Stimulated activated CD8-positive, alpha-beta memory T cell treated with anti-CD3 and anti-CD28 coated beads, Interleukin-7, amount 100 ng/mL, for 1 hour (primary cell): ENCODE measurements at places on chromosomes 4 and X.

GRCh38 chr4:76651616-76652015 is 216.6 kb downstream of the SHROOM3 start:
- no peak for DNase-seq

GRCh38 chr4:122658818-122659295 is 38.0 kb upstream of the IL21 start:
- DNase-seq = no peak

DNA sequence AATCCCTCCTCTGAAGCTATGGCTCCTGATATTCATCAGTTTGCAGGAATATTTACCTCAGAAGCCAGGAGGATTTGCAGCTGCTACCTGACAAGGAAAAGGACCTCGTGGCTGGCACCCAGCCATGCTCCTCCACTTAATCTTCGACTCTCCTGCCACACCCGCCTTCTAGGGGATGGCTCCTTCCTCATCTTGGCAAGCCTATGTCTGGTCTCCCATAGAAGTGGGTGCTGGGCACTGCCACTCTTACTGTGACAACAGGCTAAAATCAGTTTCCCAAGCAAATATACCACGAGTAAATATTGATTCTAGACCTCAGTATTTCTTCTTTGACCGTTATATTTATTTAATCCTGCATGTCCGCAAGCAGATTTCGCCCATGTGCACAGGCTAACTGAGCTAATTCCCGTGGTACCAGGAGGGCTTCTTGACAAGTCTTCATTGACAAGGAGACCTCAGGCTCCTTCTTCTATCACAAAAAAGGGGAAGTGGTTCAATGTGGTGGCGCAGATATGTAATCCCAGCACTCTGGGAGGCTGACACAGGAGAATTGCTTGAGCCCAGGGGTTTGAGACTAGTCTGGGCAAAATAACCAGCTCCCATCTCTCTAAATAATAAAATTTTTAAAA is 52.6 kb upstream of the DCTD start:
- DNase-seq = no peak

DNA sequence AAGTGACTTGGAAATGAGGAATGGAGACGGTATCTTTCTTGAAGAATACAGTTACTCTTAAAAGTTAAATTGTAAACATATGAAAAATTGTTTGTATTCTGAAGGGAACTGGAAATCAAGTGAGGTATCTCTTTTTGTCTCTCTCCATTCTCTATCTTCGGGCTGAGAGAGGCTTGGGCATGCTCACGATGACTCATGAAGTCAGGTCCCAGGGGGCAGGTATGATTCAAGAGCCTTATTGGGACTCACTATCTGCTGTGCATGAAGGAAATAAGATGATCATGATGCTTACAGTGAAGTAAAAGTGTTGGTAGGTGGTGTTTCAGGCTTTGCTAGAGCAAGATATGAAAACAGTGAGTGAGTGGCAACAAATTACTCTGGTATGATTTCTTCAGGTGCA is 200.4 kb upstream of the PITX2 start:
- no peak for DNase-seq

GRCh38 chr4:107692202-107692601 is 27.8 kb downstream of the PAPSS1 start:
- no peak for DNase-seq

GRCh38 chr4:121484633-121485032 is 103.8 kb upstream of the QRFPR start:
- no peak for DNase-seq

- no peak for DNase-seq
These were observed at the start of gene GPR101 for GRCh38 chrX:137033774-137034507. TSS of gene GPR101 (minus strand) at chrX:137033995. CDS start at chrX:137031674, 2,321 bp downstream.

DNA sequence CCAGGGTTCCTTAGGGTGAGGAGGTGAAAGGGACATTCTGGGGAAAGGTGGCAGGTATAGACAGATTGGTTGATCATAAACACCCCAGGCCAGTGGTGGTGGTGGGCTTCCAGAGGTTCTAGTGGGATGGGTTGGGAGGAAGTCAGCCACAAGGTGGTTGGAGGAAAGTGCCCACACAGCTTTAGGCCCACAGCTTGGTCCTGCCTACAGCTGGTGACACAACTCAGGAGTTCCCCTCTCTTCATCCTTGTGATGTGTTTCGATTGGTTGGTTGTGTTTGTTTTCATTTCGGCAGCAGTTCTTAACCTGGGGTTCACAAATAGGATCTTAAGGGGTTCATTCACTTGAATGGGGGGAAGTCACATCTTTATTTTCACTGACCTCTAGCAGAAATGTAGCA is 157.0 kb downstream of the TMEM164 start:
- no peak for DNase-seq

GRCh38 chrX:119036107-119037029 is 36.4 kb upstream of the CT47C1 start:
- no peak for DNase-seq

DNA sequence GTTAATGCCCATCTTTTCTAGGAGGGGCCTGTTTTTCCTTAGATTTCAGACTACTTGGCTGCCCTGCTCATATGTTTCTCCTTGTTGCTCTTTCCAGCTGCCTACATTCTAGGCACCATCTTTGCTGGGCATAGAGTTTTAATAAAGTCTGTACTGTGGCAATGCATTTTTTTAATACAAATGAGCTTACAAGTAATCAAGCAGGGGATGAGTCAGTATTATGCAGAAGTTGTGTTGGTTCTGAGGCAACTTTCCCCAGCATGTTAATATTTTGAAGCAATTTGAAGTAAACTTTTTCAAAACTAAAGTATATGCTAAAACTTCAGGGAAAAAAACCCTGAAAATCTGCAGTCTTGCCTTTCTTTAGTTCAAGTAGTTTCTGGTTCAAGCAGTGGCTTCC is 372.0 kb upstream of the GATB start:
- no peak for DNase-seq

GRCh38 chr4:155496294-155496626 is 119.5 kb upstream of the MAP9 start:
- no peak for DNase-seq

- DNase-seq = no peak
These were observed 139.1 kb upstream of the PAQR3 start for GRCh38 chr4:79078339-79078738.

DNA sequence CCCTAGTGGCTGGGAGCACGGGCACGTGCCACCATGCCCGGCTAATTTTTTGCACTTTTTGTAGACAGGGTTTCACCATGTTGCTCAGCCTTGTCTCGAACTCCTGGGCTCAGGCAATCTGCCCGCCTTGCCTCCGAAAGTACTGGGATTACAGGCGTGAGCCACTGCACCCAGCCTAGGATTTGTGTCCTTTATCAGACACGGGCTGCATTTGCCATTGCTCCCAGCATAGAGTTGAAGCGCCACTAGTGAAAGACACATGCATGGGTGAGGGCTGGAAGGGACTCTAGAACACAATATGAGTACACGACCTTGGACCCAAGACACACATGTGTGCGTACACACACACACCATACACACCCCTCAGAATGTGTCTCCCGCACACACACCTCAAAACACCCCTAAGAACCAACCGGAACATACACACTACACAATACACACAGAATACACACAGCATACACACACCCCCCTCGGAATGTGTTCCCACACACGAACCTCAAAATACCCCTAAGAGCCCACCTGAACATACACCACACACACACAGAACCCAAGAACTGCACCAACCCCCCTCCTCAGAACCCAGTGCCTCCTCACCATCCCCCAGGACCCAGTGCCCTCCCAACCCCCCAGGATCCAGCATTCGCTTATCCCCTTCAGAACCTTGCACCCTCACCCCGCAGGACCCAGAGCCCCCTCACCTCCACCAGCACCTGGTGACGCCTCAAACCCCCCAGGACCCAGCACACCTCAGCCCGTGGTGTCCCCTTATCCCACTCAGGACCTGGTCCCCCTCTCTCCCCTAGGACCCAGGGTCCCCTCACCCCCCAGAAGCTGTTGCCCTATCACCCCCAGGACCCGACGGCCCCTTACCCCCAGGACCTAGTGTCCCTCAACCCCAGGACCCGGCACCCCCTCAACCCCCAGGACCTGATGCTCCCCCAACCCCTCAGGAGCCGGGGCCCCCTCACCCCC is 1.0 kb downstream of the TNIP2 start:
- DNase-seq = no peak

- no peak for DNase-seq
These were observed 2.2 kb downstream of the WFS1 start for GRCh38 chr4:6271701-6272465.

DNA sequence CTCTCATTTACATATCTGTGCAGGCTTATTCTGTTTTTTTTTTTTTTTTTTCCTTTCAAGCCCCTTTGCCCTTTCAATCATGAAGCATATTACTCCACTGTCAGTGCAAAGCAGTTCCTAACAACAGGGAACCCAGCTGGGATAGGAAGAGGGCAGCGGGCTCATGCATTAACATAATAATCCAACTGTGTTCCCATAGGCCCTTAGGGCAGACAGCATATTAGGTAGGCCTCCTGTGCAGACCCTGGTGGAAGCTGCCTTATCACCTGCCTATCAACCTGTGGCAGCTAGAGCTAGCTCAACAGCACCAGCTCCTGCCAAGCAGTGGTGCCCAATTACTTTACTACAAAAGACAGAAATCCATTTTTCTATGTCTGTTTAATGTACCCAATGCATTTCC is 49.3 kb downstream of the SLC10A7 start:
- no peak for DNase-seq

GRCh38 chr4:163810755-163811154 is 316.3 kb downstream of the TMA16 start:
- no peak for DNase-seq

DNA sequence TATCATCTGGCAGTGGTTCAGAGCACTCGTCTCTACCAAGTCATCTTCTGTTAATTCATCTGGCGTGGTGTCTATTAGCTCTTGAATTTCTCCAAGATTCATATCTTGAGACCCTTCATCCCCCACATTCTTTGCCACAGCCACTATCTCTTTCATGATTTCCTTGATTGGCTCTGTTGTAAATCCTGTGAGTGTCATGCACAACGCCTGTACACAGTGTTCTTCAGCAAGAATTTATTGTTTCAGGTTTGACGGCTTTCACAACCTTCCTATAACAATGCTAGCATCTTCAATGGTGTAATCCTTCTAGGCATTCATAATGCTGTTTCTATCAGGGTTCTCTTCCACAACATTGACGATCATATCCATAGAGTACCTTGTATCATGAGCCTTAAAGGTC is 30.9 kb downstream of the MGST2 start:
- DNase-seq = no peak
